ENCODE measurements at places on chromosomes 16 and 17.

DNA sequence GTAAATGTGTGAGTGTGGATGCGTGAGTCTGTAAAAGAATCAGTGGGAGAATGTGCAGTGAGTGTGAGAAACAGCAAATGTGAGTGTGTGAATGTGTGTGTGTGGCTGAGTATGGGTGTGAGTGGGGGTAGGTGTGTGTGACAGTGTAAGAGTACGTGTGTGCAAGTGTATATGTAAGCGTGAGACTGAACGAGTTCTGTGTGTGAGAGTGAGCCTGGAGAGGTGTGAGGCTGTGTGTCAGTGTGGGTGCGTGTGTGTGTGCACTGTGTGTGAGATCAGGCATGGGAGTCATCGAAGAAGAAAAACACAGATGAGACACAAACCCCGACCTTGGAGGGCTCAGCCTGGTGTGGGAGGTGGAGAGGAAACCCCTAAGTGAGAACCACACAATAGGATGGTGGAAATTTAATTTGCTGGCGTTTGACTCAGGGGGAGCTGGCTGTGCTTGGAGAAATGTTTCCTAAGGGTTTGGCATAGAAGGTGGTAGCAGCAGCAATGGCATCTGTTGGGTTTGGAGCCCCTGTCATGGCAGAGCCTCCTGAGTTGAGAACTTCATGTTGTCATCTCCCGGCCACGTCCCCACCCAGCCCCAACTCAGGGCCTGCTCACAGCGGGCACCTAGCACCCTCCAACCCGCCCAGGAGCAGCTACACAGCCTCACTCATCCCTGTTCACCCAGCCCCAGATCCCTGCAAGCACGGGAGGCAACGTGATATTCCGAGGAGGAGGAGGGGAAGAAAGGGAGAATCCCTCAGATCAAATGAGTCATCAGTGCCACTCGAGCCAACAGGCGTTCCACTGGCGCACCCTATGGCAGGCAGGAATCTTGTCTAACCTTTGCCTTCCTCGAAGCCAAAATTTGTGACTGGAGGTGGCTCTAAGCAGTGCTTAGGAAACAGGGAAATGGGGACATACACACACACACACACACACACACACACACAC is 14.3 kb upstream of the NUBP1 start:
- DNase-seq: peak; percentile 56

DNA sequence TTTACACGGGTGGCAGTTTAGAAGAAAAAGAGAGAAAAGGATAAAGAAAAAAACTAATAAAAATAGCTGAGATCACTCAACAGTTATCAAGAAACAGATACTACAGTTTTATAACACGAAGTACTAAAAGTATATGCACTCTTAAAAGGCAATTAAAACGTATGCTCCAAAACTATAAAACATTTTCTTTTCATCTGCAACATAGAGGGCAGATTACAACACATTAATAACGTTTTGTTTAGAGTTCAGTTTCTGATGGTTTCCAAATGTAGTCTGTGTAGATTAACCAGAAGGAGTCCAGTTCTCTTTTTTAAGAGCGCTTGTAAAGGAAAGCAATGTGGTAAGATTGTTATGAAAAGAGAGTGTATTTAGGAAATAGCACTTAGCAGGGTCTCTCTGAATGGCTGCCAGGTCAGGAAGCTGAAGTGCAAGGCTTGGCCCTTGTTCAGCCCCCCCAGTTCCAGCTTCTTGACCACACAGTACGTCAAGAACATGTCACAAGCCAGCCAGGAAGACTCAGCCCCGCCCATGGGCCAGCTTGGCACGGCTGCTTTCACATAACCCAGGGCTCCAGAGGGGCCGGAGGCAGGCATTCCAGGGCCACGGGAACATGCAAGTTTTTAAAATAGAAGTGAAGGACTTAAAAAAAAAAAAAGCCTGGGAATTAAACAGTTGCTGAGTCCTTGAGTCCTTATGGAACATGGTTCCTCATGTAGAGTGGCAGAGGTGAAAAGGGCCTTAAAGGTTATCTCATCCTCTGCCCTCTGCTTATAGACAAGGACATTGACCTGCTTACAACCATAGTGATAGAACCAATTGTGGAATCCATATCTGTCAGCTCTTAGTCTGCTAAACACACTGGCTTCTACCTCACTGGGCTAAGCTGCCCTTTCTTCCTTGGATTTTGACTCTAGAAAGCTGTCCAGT is 147.4 kb upstream of the TBX2 start:
- peak; percentile 27 for DNase-seq

DNA sequence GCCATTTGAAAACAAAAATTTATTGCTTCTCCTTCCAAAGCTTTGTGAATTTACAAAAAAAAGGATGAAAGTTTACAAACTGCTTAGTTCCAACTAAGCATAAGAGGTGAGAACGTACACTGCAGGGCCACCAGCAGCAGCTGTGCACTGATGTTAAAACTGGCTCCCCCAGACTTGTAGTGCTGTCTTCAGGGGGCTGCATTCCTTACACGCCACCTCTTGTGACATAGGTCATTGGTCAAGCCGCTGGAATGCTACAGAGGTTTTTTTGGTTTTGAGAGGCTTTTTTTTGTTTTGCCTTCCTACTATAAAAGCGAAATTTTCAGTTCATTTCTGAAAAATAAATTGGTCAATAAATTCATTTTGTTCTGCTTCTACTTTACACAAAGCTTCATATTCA is 6.9 kb downstream of the IFT20 start:
- no peak for DNase-seq

DNA sequence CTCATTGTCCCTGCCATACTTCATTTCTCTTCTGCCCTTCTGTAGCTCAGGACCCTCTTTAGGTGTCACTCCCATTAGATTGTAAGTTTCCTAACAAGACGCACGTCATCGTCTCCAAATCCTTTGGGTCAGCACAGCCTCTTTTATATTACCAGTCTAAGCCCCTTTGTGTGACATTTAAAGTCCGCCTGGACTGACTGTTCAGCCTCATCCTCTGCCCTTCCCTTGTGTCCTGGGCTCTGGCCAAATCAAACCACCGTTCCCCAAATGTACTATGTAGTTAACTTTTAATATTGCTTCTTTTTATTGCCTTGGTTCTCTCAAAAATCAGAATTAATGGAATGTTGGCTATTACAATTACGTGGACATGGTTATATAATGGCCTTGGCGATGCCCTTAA is 38.2 kb downstream of the PITPNC1 start:
- no peak for DNase-seq

- DNase-seq: no peak
Measured at GRCh38 chr16:23174622-23175021, 7.9 kb upstream of the SCNN1G start.

DNA sequence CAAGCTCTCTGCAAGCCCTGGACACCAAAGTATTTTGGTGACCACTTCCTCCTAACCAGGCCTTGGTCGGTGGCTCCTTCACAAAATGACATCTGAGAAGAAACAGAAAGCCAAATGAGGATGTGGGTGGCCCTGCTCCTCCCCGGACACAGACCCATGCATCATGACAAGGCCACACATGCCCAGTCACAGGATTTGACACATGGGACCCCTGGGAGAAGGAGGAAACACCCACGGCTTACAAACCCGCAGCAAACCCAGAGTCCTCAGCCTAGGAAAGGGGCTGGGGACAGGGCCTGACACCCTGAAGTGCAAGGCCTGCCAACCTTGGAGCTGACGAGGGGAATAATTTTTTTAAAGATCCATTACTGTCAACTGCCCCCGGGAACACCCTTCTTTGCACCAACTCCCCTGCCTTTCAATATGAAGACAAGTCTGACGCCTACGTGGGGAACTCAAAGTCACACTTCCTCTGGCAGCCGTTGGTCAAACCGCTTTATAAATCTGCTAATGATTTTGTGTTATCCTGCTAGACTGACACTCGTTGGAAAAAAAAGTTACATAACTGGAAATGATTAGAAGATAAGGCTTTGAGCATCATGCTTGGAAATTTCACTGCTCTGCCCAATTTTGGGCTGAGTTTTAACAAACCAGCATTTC is 41.3 kb downstream of the GAS7 start:
- no peak for DNase-seq

- peak; percentile 24 for DNase-seq
Measured at GRCh38 chr17:58120195-58120822, 27.9 kb upstream of the OR4D1 start.

All from H54 (cell line).